ENCODE measurements at places on chromosomes 1 and 21.
A peak's percentile ranks its signal among the peaks of the same experiment; 100 is the strongest.

DNA sequence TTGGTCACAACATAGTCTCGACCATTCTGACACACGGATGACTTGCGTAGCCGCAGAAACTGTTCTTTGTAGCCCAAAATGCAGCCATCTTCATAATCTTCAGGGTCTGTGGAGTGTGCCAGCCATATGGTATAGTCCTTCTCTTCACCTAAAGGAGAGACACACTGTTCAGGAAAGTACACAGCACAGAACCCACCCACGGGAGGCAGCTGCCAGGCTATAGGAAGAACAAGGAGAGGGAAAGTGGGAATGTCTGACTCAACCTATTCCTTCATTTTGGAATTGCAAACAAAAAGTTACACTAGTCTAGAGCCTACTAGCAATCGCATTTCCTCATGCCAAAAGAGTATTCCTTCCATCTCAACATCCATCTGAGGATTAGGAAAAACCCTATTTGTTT, 16.2 kb upstream of the MYBPHL start:
- no peak for DNase-seq

- DNase-seq = no peak
Measured at GRCh38 chr1:114448370-114449036, 62.5 kb downstream of the TRIM33 start.

DNA sequence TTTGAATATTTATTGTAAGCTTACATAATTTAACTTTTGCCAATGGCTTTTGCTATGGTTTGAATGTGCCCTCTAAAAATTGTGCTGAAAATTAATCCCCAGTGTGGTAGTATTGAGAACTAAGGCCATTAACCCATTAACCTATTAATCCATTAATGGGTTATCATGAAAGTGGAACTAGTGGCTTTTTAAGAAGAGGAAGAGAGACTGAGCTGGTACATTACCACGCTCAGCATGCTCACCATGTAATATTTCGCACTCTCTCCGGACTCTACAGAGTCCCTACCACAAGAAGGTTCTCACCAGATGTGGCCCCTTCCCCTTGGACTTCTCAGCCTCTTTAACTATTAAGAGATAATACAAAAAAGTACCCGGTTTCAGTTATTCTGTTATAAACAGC, 164.4 kb upstream of the ZRANB2 start:
- DNase-seq = no peak

DNA sequence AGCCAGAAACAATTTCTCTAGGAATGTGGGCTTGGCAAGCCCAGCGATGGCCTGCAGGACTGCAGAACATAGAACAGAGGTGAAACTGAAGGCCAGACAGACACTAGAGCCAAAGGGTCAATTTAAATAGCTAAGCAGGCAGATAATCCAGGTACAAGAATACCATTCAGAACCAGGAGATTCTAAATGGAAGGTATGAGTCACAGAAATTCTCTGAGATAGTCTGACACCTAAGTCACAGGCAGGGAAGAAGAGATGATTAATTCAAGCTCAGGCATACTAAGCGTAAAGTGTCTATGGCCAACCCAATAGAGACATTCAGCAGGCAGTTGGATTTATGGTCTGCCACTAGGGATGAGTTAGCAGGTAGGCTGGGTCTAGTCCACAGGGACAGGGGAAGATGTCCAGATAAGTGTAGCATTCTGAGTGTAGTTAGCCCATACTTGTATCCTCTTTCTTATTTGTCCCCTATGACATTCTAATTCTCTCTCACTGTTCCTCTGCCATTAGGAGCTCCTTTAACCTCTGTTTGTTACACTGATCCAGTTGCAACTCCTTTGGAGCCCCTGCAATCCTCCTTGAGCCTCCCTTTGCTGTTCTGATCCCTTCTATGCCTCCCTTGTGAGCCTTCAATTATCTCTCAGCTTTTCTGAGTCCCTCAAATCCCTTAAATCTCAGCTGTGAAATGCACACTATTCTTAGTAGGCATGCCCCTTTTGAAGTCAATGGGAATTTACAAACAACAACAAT, 383.8 kb downstream of the LMO4 start:
- no peak for DNase-seq

DNA sequence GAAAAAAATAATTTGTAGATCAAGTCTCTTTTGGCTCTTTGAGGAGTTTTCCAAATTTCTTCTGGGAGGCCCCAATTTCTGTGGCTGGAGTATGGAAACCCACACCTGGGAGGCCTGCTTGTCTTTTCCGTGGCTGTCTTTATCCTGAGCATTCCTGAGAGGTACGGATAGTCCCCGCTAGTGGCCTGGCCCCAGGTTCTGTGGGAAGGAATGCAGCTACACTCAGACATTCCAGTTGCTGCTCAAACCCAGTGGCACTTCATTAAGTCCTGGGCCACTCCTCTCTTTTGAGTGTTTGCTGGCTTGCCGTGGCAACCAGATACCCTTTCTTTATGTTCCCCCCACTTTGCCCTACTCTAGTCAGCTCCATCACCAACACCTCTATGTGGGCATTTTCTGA, 310.4 kb downstream of the ASTN1 start:
- DNase-seq = no peak

GRCh38 chr1:147754661-147755060, 5.7 kb downstream of the GJA5 start:
- DNase-seq = no peak

GRCh38 chr1:65278376-65279069, 30.8 kb upstream of the DNAJC6 start:
- DNase-seq = no peak

DNA sequence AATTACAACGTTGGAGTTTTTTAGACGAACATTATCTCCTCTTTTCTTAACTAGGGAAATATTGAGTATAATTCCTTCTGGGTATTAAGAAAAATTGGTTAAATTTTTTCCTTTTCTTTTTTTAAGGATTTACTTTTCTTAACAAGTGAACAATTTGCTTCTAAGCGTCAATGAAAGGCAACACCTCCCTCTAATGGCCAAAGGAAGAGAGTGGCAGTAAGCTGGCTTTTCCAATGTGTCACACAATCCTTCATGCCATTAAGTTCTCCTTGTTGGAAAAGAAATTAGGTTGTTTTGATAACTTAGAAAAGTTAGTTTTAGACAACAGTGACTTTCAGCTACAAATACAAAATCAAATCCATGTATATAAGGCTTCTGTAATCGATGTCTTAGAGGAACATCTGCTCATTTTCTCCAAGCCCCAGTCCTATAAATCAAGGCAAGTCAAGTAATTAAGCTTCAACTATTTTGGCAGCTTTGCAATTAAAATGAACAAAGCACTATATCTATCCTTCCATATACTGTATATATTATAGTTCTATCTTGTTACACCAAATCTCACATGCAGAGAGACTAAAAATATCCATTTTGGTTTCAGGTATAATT, 62.8 kb downstream of the EDEM3 start:
- DNase-seq = no peak

DNA sequence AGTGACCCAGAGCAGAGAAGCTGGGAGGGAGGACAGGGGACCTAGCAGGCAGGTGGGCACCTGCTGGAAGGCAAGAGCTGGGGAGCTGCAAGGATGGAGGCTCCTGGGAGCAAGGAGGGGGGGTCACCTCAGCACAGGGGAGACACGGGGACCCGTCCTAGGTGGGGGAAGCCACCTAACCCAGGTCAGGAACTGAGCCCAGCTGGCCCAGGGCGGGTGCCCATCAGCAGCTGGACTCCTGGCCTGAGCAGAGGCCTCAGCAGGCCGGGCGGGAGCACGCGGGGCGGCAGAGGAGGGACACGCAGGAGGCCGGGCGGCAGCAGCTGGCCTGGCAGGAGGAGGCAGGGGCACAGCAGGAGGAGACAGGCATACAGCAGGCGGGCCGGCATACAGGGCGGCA, 949 bp downstream of the KRTAP10-1 start:
- DNase-seq = no peak

DNA sequence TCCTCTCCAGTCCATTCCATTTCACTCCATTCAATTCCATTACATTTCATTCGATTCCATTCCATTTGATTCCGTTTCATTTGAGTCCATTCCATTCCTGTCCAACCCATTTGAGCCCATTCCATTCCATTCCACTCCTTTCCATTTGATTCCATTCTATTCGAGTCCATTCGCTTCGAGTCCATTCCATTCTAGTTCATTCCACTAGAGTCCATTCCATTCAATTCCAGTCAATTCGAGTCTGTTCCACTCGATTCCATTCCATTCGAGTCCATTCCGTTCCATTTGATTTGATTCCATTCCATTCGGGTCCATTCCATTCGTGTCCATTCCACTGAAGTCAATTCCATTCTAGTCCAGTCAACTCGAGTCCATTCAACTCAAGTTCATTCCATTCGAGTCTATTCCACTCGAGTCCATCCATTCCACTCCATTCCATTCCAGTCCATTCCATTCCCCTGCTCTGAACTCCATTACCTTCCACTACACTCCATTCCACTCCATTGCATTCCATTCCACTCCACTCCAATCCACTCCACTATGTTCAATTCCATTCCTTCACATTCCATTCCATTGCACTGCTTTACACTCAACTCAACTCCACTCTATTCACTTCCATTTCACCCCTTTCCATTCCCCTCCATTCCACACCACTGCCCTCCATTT, 2569.4 kb upstream of the TPTE start:
- no peak for DNase-seq

DNA sequence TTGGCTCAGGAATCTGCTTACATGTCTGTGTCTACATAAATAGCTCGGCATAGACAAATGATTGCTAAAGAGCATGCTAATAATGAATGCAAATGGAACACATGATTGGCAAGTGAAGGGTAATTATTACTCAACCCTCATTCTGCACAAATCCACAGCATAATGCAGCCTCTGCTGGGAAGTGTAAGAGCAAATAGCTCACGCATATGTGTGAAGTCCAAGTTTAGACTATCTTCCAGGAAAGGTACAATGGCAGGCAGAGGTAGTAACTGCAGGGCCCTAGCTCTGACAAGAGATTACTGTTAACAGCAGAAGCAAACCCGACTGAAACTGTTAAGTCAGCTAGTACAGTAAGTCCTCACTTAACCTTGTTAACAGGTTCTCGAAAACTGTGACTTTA, 7.0 kb upstream of the IL6R start:
- DNase-seq = no peak

- DNase-seq = no peak
Measured at GRCh38 chr1:177848577-177848976, 121.3 kb downstream of the SEC16B start.

DNA sequence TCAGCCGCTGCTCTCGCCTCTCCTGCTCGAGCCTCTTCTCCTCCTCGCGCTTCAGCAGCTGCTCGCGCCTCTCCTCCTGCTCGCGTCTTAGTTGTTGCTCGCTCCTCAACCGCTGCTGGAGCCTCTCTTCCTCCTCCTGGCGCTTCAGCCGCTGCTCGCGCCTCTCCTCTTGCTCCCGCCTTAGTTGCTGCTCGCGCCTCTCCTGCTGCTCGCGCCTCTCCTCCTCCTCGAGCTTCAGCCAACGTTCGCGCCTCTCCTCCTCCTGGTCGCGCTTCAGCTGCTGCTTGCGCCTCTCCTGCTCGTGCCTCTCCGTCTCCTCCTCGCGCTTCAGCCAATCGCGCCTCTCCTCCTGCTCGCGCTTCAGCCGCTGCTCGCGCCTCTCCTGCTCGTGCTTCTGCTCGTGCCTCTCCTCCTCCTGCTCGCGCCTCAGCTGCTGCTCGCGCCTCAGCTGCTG, 3.7 kb downstream of the TCHH start:
- peak; percentile 68 for DNase-seq

- DNase-seq = no peak
Measured at GRCh38 chr21:32602099-32602498, 10.1 kb downstream of the CFAP298 start.

GRCh38 chr1:201774224-201774982, 54.6 kb upstream of the IPO9 start:
- no peak for DNase-seq

DNA sequence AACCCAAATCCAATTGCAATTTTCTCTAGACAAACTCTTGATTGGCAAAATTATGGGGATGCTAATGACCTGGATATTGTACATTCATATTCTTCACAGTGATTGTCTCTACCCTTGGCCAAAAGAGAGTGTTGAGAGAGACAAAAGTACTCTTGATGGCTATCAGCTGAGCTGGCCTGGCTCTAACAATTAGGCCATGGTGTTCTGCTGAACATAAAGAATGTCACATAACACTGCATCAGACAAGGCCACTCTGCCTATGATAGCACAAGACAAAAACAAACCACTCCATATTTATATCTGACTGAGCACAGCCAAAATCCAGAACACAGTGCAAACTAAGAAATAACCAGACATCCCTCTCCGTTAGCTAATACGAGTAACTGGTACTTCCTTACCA, 101.7 kb downstream of the ADAMTS1 start:
- no peak for DNase-seq

DNA sequence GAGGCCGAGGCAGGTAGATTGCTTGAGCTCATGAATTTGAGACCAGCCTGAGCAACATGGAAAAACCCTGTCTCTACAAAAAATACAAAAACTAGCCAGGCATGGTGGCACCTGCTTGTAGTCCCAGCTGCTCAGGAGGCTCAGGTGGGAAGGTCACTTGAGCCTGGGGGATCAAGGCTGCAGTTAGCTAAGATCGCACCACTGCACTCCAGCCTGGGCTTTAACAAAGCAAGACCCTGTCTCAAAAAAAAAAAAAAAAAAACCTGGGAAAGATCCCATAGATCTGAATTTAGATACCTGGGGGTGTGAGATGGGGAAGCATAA, 32.9 kb downstream of the NIBAN1 start:
- no peak for DNase-seq

- DNase-seq = no peak
Measured at GRCh38 chr1:34319218-34319617, 142.5 kb downstream of the C1orf94 start.

DNA sequence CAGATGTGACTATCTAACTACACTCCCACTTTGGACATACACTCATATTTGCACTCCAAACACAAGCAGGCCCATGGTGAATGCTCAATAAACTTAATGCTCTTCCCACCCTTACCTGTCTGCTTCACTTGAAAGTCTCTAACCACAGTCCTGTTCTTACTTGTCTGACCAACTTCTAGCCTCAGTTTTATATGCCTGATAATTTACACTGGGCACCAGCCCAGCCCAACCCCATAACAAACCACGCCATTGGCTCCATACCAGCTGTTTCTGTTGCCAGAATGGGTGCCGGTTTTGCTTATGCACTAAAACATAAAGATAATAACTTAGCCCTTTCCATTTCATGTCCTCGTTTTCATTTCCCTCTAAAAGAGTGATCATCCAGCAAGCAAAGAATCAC, 395.4 kb downstream of the NTNG1 start:
- no peak for DNase-seq

DNA sequence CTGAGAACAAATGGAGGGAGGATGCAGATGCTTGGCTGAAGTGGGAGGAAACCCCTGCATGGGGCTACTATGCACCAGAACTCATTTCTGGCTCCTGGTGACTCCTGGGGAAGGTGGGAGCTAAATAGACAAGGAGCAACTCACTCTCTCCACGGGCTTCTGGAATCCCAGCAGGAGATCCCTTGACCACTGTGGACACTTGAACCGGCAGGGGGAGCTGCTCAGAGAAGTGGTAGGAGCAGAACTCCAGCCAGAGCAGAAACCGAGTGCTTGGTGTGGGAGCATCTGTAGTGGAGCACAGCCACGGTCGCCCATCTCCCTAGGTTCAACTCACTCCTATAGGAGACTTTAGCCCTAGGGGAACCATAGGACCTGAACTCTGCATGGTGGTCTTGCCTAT, 205.6 kb upstream of the GJB5 start:
- no peak for DNase-seq

- DNase-seq = no peak
Measured at GRCh38 chr1:247111259-247111699, 7.1 kb upstream of the ZNF669 start.

All from RWPE2 (cell line).